ENCODE measurements at places on chromosomes 1 and 21. TPM values are rescaled to one million over a fixed set of nuclear protein-coding genes. Genes with fewer than 3 reads are reported as not detected.

The SAMSN1 gene
- 20.5 TPM for polyA plus RNA-seq

The MMP23B gene
- polyA plus RNA-seq, result 24.4 TPM

The VCAM1 gene
- polyA plus RNA-seq, result 44.4 TPM

The FAM72D gene
- 0.06 TPM for polyA plus RNA-seq

The LAMB3 gene
- polyA plus RNA-seq, result 36.4 TPM

The SYCP1 gene
- not detected for polyA plus RNA-seq

The RGS1 gene
- 27.9 TPM for polyA plus RNA-seq

The SLC45A1 gene
- 1.5 TPM for polyA plus RNA-seq

The DSCAM gene
- 0.08 TPM for polyA plus RNA-seq

The LCE1E gene
- not detected for polyA plus RNA-seq

The NPHS2 gene
- polyA plus RNA-seq, result not detected

Measured in adipose tissue (tissue), 3 donors.